ENCODE measurements at places on chromosomes 6 and 20.
A peak's percentile ranks its signal among the peaks of the same experiment; 100 is the strongest.

GRCh38 chr6:138570725-138571029, 71.4 kb upstream of the NHSL1 start:
- DNase-seq: no peak

GRCh38 chr6:11317885-11318771, 85.7 kb upstream of the NEDD9 start:
- peak; percentile 77 for DNase-seq

DNA sequence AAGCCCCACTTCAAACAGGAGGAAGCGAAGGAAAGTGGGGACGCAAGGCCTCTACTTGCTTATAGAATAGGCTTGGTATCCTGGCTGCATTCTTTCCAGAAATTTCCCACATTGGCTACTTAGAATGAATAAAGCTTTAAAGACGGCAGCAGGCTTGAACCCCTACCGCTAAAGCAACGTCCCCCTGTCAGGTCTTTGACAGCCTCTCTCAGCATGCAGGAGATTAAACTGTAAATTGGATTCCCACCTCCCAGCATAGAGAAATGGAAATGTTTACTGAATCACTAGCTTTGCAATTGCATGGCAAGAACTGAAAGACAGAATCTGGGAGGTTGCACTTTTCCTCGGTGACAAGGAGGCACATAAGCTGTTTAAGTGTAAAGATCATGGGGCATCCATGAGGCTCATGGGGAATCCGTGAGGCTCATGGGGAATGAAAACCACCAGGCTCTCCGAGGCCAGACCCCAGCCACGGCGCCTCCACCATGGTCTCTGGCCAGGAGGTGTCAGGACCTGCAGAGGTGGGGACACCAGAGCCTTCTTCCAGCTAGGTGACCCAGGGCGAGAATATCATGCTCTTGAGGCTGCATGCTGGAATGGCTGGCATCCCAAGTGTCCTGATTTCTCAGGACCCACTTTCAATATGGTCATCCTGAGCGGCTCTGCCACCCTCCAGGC, 10.3 kb downstream of the LEMD2 start:
- no peak for DNase-seq

- DNase-seq: no peak
These were observed 17.9 kb downstream of the RNF24 start for GRCh38 chr20:3997446-3997845.

- no peak for DNase-seq
These were observed 136.1 kb upstream of the CDYL start for GRCh38 chr6:4640139-4640538.

- no peak for DNase-seq
These were observed 64.6 kb upstream of the SCP2D1 start for GRCh38 chr20:18748987-18749386.

GRCh38 chr6:112149719-112150263, 62.4 kb downstream of the FAM229B start:
- no peak for DNase-seq

- no peak for DNase-seq
These were observed 86.5 kb downstream of the MAP7 start for GRCh38 chr6:136463743-136464142.

GRCh38 chr6:149493761-149494320, 9.0 kb upstream of the ZC3H12D start:
- DNase-seq: no peak

DNA sequence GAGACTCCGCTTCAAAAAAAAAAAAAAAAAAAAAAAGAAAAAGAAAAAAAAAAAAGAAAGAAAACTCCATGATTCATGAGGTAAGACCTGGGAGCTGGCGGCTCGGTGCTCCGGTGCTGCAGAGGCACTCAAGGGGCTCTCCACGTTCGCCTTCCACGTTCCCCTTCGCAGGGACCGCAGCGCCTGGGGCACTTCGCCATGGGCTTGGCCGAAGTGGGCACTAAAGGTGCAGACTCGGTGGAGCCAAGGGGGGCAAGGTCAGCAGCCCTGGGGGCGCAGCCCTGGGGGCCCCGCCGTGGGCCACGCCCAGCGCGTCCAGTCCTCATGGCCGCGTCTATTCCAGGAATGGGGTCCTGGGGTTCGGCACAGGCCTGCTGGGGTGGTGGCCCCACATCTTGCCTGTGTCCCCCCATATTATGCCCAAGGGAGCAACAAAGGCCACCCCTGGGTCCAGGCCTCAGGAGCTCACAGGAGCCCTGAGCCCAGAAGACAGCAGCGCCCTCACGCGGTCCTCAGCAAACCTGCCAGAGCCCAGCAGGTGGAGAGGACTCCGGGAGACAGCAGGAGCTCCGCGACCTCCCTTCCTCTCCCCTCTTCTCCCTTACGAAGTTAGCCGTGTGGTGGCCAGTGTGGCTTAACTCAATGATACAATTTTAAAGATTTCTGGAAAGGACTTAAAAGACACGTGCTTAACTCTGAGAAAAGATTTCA, 21.9 kb downstream of the ZBTB46 start:
- no peak for DNase-seq

DNA sequence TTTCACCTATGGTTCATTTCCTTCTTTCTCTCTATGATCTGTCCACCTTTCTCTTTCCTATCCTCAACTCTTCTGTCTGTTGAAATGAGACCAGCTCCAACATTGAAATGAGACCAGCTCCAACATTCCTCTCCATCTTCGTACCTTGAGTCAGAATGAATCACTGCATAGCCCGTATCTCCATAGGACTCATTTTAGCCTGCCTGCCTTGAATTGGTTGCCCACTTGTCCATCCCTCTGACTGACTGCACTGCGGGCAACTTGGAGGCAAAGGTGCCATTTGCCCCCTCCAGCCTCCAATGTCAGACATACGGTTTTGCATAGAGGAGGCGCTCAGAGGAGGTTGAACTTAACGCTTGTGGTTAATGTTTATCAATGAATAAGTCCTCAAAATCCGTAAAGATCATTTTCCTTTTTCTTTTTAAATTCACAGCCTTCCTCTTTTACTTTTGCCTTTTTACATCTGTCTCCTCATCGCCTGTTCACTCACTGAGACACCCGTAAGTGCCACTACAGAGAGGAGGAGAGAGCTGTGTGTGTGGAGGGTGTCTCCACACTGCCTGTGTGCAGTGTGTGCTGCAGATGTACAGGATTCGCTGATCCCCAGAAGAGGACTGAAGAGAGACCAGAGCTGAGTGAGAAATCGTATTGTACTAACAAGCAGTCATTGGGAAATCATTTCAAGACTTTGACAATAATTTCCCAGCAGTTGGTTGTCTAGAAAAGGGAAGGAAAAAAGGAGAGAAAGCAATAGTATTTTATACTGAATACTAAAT, 579.6 kb upstream of the MAP3K7 start:
- DNase-seq: no peak

DNA sequence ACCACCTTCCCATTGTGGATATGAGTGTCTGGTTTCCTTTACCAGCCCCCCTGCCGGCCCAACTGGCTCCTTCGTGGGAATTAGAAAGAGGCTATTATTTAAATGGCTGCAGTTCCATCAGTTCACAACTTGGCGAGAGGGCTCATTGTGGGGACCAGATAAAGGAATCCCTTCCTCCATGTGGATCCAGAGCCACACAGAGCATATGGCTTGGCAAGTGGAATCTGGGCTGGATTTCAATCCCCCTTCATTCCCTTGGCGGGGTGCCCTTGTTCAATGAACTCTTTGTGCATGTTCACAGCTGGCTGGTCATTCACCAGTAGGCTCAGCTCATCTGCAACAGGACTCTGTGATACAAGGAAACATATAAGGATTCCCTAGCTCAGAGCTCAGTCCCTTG, 140.6 kb downstream of the OPN5 start:
- no peak for DNase-seq

DNA sequence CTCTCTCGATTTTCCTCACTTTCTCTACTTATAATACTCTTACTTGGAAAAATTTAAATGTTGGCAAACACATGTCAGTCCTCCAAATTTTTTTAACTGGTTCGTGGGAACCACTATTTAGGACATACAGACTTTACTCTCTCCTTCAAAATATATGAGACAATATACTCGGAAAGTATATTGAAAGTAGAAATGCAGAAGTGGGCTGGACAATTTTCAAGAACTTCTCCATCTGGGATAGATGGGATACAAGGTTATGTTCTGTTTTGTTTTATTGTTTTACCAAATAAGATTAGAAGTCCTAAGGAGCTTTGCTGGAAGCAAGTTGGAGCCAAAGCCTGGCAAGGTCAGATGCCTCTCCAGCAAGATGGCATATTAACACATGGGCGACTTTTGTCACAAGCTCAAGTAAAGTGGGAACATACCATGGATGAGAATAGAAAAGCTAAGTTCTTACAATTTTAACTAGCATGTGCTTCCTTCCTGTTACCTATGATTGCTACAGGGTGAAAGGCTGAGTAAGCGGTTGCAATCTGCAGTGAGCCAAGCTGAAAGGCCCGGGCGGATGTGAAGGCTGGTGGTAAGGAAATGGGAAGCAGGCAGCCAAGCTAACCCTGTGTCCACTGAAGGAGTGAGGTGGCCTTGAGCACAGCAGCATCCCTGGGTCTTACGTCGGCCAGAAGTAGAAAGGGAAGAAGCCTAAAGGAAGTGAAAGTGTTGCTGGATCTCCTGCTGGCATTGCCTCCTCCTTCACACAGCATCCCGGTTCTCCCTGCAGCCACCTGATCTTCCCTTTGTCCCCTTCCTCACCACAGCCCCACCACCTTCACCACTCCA, 7.1 kb downstream of the MAP3K5 start:
- DNase-seq: no peak

DNA sequence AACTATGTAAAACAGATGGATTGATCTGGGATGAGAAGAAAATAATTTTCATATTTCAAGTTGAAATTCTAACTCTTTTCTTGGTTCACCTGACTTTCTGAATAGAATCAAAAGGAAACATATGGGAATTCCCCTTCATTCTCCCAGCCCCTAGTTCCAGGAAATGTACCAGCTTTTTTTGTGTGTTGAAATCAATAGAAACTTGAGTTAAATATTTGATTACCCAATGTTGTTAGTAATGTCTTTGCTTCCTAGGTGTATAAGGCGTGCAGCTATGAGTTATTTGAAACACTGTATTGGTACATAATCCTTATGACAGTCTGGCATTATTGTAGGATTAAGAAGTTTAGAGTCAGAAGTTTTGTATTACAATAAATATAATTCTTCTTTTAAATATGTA, 21.5 kb downstream of the VNN2 start:
- no peak for DNase-seq

- DNase-seq: peak; percentile 34
These were observed 9.8 kb downstream of the NFATC2 start for GRCh38 chr20:51532577-51533191.

GRCh38 chr6:132892929-132893771, 78.8 kb downstream of the RPS12 start:
- DNase-seq: no peak

- DNase-seq: no peak
These were observed 932 bp upstream of the EZR start for GRCh38 chr6:158819977-158820622.

GRCh38 chr6:168035661-168036545, 38.4 kb downstream of the KIF25 start:
- DNase-seq: peak; percentile 84

- DNase-seq: no peak
These were observed 390.8 kb downstream of the RNGTT start for GRCh38 chr6:88572449-88573139.

DNA sequence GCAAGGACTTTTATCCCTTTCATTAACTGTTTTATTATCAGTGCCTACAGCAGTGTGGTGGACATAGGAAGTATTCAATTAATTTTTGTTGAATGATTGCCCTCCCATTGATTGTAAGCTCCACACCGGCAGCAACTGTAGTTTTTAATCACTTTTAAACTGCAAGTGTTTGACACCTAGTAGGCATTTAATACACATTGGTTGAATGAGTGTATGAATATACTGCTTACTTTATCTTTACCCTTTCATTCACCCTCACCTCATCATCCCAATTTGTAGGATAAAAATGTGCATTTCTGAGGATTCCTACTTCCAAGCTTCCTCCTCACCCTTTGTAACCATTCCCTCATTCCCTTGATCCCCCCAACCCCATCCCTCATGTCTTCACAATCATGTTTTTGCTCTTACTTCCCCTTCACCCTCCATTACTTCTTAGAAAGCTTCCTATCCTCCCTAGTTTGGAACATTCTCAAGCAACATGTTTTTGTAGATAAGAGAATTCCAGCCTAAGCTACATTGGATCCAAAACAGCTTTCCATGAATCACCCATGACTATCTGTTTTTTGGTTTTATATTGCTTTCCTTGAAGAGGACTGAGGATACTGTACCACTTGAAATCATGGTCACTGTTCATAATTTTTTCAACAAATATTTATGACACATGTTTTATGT, 955 bp upstream of the SLC26A8 start:
- DNase-seq: no peak
